Right ventricle myocardium inferior (tissue), 1 donor: ENCODE measurements at places on chromosomes 5 and 9. TPM values are rescaled to one million over a fixed set of nuclear protein-coding genes. Genes with fewer than 3 reads are reported as not detected.

GRCh38 chr5:57939771-57940170 lies 457.2 kb upstream of the ACTBL2 start:
- DNase-seq: no peak

GRCh38 chr9:96192710-96193109 lies 109.3 kb downstream of the HSD17B3 start:
- no peak for DNase-seq

- DNase-seq: no peak
Observed at GRCh38 chr5:101103874-101104273, 200.8 kb upstream of the ST8SIA4 start.

GRCh38 chr5:132089363-132089762 lies 15.8 kb downstream of the CSF2 start:
- DNase-seq: no peak

FCHO2 gene
- 23.0 TPM for total RNA-seq

AK8 gene
- not detected for total RNA-seq
